ENCODE measurements at places on chromosomes 6 and 20.

- H3K27me3 ChIP-seq: no peaks in the 10 kb centered on the region
- no peak for DNase-seq
- no peak overlapping the region for H3K27ac ChIP-seq
- no peaks in the 10 kb centered on the region for H3K36me3 ChIP-seq
- H3K4me1 ChIP-seq: no peaks in the 10 kb centered on the region
- no peak overlapping the region for H3K4me3 ChIP-seq
These were observed 40.3 kb downstream of the FYN start for GRCh38 chr6:111832833-111833418.

- H3K4me1 ChIP-seq: no peaks in the 10 kb centered on the region
- H3K27me3 ChIP-seq: no peaks in the 10 kb centered on the region
- no peak overlapping the region for H3K4me3 ChIP-seq
- no peak for DNase-seq
These were observed 119.0 kb upstream of the RPS6KA2 start for GRCh38 chr6:166745801-166746668.

DNA sequence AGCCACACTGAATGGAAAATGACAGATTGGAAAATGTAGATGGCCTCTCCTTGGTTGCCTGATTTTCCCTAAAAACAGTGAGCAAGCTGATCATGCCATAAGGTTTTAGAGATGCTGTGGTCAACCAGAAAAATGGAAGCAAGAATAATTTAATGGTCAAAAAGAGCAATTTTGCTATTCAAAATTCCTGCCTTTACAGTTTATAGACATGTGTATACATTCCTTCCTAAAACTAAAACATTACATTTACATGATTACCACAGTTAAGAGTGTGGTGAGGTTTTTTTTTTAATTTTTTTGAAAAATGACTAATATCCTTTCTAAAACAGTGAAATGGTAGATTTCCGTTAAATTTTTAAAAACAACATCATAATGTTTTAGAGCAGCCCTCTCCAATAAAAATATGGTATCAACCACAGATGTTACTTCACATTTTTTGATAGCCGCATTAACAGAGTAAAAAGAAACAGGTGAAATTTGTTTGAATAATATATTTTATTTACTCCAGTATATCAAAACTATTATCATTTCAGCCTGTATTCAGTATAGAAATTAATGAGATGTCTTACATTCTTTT is 407.0 kb upstream of the SOX4 start:
- H3K4me3 ChIP-seq: no peak overlapping the region
- no peak overlapping the region for H3K27ac ChIP-seq
- no peak for DNase-seq
- no peaks in the 10 kb centered on the region for H3K36me3 ChIP-seq

- no peak for DNase-seq
- H3K4me3 ChIP-seq: no peak overlapping the region
- peak overlapping the region; percentile 46 for H3K27ac ChIP-seq
- H3K36me3 ChIP-seq: no peaks in the 10 kb centered on the region
These were observed 20.8 kb downstream of the ATP9A start for GRCh38 chr20:51747182-51747911.

DNA sequence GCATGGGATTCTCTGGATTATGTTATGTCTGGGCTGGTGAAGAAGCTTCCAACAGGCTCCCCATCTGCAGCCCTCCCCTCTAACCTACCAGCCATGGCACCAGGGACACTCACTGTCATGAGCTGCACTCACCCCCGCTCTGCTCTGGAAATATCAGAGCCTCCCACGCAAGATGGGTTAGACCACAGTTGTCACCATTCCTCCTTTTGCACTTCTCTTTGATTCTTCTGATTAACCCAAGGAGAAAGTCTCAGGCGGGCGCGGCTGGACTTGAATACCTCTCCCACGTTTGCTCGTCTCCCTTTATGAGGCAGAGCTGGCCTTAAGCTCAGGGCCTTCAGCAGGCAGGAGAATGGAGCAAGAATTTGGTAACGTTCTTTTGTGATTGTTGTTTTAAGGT is 128.1 kb downstream of the CEBPB start:
- no peak for DNase-seq
- H3K4me1 ChIP-seq: no peaks in the 10 kb centered on the region
- H3K27ac ChIP-seq: no peak overlapping the region
- H3K36me3 ChIP-seq: no peaks in the 10 kb centered on the region
- no peak overlapping the region for H3K4me3 ChIP-seq

- H3K4me3 ChIP-seq: no peak overlapping the region
- DNase-seq: no peak
- H3K4me1 ChIP-seq: no peaks in the 10 kb centered on the region
- H3K27me3 ChIP-seq: no peaks in the 10 kb centered on the region
- H3K36me3 ChIP-seq: peaks cover 33% of the 10 kb centered on the region
- H3K27ac ChIP-seq: no peak overlapping the region
These were observed 8.6 kb upstream of the JPH2 start for GRCh38 chr20:44195605-44196004.

DNA sequence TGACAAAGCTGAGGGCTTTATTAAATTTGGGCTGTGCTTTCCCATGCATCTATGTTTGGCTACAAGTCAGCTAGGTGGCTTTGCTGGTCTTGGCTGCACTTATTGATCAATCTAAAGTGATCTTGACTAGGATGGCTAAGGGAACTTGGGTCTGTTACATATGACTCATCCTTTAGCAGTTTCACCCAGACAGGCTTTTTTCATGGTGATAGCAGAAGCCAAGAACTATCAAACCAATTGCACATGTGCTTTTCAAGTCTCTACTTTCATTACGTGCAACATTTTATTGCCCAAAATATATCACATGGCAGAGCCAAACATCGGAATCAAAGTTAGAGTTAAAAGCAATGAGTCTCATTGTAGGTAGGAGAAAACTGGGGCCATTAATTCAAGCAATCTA is 626.3 kb downstream of the TENT5A start:
- no peaks in the 10 kb centered on the region for H3K36me3 ChIP-seq
- no peak for DNase-seq
- H3K27me3 ChIP-seq: no peaks in the 10 kb centered on the region
- H3K4me1 ChIP-seq: no peaks in the 10 kb centered on the region
- H3K4me3 ChIP-seq: no peak overlapping the region

DNA sequence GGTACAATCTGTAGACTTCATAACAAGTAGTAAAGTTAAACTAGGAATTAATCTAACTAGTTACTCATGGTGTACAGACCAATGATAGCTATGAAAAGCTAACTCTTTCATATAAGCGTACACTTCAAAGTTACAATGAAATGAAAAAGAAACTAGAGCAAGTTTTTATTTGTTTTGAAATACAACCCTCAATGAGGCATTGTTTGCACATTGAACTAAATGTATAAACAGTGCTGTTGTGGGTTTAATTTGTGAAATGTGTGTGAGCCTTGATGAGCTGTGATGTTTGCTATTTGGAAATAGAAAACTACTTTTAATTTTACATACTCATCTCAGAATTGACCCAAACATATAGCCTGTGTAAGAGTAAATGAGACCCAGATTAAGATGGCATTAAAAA is 11.1 kb upstream of the EYA4 start:
- no peak overlapping the region for H3K4me3 ChIP-seq
- DNase-seq: no peak
- H3K27me3 ChIP-seq: no peaks in the 10 kb centered on the region
- peaks cover 1% of the 10 kb centered on the region for H3K4me1 ChIP-seq

GRCh38 chr6:100565439-100566104 is 100.9 kb upstream of the SIM1 start:
- no peak for DNase-seq
- no peak overlapping the region for H3K4me3 ChIP-seq
- H3K27ac ChIP-seq: no peak overlapping the region
- no peaks in the 10 kb centered on the region for H3K36me3 ChIP-seq
- no peaks in the 10 kb centered on the region for H3K27me3 ChIP-seq

DNA sequence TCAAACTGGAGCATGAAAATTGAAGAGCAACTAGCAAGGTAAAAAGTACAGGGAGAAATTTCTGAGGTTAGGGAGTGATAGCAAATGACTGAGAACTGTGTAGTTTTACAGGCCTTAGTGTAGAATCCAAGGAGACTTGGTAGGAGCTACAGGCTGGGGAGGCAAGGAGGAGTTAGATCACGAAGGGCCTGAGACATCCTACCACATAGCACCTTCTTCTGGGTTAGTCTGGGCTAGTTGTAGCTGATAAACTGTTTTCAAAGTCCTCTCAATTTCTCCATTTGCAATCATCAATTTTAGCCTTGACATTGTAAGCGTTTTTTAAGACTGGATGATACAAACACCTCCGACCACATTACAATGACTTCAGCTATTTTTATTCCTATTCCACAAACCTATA is 209.7 kb downstream of the TMEM200A start:
- H3K27me3 ChIP-seq: no peaks in the 10 kb centered on the region
- peaks cover 15% of the 10 kb centered on the region for H3K4me1 ChIP-seq
- H3K27ac ChIP-seq: no peak overlapping the region
- no peak for DNase-seq

GRCh38 chr6:75363304-75363703 is 78.7 kb upstream of the TMEM30A start:
- no peaks in the 10 kb centered on the region for H3K4me1 ChIP-seq
- H3K36me3 ChIP-seq: no peaks in the 10 kb centered on the region
- no peak overlapping the region for H3K27ac ChIP-seq
- no peak for DNase-seq

DNA sequence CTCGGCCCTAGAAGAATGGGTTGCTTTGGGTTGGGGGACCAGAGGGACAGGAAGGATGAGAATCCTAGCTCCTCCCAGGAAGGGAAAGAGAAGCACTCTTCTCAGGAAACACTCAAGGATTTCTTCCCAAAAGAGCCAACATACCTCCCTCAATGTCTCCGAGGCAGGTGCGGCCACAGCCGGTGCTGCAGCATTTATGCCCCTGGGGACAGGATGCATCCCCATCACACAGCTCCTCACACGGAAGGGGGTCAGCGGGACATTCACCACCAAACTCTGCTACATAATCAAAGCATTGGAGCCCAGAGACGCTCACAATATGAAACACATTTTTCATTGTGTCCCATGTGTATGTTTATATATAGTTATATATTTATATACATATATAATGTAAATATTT is 14.8 kb downstream of the WFDC3 start:
- no peak overlapping the region for H3K27ac ChIP-seq
- H3K4me1 ChIP-seq: no peaks in the 10 kb centered on the region
- no peak for DNase-seq
- H3K27me3 ChIP-seq: no peaks in the 10 kb centered on the region
- no peaks in the 10 kb centered on the region for H3K36me3 ChIP-seq
- H3K4me3 ChIP-seq: no peak overlapping the region

GRCh38 chr20:50958615-50959542 is at the start of gene MOCS3:
Gene MOCS3, plus strand, starts transcription at chr20:50958818. Its CDS starts 25 bp downstream, at chr20:50958843.
- H3K36me3 ChIP-seq: peaks cover 7% of the 10 kb centered on the region
- no peaks in the 10 kb centered on the region for H3K27me3 ChIP-seq
- peaks cover 8% of the 10 kb centered on the region for H3K4me1 ChIP-seq
- H3K27ac ChIP-seq: peak within 1 kb of the TSS; percentile 75

GRCh38 chr6:144568241-144568640 is 283.1 kb downstream of the UTRN start:
- H3K4me3 ChIP-seq: no peak overlapping the region
- no peak overlapping the region for H3K27ac ChIP-seq
- no peaks in the 10 kb centered on the region for H3K36me3 ChIP-seq
- no peaks in the 10 kb centered on the region for H3K4me1 ChIP-seq

- no peak overlapping the region for H3K27ac ChIP-seq
- no peaks in the 10 kb centered on the region for H3K36me3 ChIP-seq
- DNase-seq: no peak
- H3K4me1 ChIP-seq: no peaks in the 10 kb centered on the region
- H3K27me3 ChIP-seq: no peaks in the 10 kb centered on the region
- no peak overlapping the region for H3K4me3 ChIP-seq
These were observed 10.2 kb upstream of the PEDS1 start for GRCh38 chr20:50163570-50164317.

DNA sequence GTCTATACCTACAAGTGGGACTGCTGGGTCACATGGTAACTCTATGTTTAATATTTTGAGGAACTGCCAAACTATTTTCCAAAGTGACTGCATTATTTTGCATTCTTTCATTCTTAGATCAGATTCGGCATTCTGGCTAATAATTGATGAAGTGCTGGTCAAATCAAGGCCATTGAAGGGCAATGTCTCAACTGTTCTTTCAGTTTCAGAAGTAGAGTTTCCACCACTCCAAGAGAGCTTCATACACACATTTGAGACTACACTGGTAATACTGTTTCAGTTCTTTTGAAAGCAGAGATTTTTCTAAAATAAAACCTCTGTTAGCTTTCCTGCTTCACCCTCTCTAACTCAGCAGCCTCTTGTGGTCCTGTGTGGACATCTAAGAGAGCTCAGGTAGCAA is 154.5 kb downstream of the CFAP61 start:
- no peak for DNase-seq
- no peak overlapping the region for H3K4me3 ChIP-seq
- H3K36me3 ChIP-seq: no peaks in the 10 kb centered on the region
- H3K27ac ChIP-seq: no peak overlapping the region
- H3K27me3 ChIP-seq: peaks cover 6% of the 10 kb centered on the region
- no peaks in the 10 kb centered on the region for H3K4me1 ChIP-seq

GRCh38 chr20:38897267-38897666 is 28.9 kb upstream of the FAM83D start:
- H3K4me3 ChIP-seq: no peak overlapping the region
- H3K4me1 ChIP-seq: peaks cover 3% of the 10 kb centered on the region
- H3K27me3 ChIP-seq: no peaks in the 10 kb centered on the region
- DNase-seq: no peak

Measured in liver (tissue), 10 donors.